A549 (cell line): ENCODE measurements at places on chromosomes 16 and 17. TPM values are rescaled to one million over a fixed set of nuclear protein-coding genes. Genes with fewer than 3 reads are reported as not detected.

DNA sequence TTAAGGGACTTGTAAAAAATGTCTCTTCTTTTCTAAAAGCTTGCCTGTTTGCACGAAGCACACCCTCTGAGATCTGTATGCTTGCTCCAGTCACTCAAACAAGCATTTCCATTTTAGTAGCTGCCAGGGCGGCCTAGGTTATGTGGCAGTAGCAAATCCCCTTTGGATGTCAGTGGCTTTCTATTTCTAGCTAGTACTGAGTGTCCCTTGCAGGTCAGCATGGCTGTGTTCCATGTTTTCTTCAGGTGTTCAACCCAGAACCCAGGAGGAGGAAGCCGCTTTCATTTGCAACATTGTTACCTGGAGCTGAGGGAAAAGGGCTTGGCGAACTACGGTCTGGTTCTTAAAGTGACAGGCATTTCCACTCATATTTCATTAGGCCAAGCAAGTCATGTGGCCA is 36.4 kb downstream of the FOXL1 start:
- DNase-seq, result no peak

DNA sequence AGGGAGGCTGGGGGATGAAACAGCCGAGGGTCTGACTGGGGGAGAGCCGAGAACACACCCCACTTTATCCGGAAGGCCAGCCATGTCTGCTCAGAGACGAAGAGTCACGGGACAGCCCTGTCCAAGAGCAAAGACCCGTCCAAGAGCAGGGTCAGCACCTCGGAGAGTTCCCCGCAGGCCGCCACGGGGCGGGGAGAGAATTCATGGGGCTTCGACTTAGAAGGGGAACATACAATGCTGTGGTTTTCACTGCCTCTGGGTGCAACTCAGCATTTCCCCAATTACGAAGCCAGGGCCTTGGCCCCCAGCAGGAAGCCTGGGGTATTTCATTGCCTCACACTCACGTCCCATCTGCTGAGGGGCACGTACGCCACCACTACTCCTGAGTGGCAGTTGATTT is 59.3 kb downstream of the JPH3 start:
- DNase-seq, result peak; percentile 43

The KRTAP4-3 gene
- polyA plus RNA-seq, result not detected in 3 replicates

- DNase-seq, result no peak
Observed at GRCh38 chr16:58462089-58462488, 37.9 kb upstream of the NDRG4 start.

GRCh38 chr17:1714980-1715802 is 5.0 kb upstream of the TLCD2 start:
- DNase-seq, result peak; percentile 91

The ARL5C gene
- not detected in 3 replicates for polyA plus RNA-seq

DNA sequence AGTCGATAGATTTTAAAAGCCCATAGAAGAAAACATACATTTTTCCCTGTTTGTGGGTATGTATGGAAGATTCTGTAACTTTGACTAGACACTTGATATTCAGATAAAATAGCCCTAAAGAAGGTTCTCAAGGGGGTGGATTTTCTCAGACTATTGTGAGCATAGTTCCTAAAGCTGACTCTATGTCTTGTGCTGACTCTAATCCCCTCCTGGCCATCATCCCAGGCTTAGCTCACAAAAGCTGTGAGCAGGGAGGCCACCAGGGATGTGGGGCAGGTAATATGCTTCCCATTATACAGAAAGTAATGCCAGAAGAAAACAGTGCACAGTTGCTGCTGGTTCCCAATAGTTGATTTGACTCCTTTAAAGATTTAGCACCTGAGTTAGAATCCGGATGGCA is 32.0 kb downstream of the CDH13 start:
- DNase-seq, result no peak

- DNase-seq, result no peak
Observed at GRCh38 chr17:78818932-78819331, 21.7 kb downstream of the USP36 start.

DNA sequence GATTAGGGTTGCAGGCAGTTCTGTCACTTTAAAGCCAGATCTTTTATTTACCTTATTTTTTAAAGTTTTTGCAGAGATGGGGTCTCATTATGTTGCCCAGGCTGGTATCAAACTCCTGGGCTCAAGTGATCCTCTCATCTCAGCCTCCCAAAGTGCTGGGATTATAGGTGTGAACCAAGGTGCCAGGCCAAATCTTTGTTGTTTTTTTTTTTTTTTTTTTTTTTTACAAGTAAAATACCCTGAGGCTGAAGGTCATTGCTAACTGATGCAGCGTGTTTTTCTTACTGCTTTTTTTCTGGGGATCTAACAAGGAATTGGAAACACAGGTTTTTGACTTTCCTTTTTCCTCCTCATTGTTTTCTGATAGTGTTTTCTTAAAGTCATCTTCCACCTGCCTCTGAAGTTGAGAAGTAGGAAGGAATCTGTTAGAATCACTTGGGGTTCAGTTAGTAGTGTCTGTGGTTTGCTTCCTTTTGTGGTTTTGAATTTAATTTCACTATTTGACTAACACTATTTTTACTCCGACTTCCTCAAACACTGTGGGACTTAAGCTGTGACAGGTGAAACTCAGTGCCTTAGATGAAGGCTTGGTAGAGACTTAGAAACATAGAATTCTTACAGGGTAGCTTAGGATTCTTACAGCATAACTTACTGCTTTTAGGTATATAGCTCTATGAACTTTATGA is 22.2 kb downstream of the CLTC start:
- no peak for DNase-seq

DNA sequence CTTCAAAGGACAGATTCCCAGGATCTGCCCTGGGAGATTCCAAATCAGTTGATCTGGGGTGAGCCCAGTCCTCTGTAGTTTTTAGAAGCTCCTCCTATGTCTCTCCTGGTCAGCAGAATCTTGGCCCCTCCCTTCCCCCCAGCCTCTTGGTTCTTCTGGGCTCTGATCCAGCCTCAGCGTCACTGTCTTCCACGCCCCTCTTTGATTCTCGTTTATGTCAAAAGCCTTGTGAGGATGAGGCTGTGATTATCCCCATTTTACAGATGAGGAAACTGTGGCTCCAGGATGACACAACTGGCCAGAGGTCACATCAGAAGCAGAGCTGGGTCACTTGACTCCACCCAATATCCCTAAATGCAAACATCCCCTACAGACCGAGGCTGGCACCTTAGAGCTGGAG is 840 bp upstream of the CDH5 start:
- peak; percentile 42 for DNase-seq

DNA sequence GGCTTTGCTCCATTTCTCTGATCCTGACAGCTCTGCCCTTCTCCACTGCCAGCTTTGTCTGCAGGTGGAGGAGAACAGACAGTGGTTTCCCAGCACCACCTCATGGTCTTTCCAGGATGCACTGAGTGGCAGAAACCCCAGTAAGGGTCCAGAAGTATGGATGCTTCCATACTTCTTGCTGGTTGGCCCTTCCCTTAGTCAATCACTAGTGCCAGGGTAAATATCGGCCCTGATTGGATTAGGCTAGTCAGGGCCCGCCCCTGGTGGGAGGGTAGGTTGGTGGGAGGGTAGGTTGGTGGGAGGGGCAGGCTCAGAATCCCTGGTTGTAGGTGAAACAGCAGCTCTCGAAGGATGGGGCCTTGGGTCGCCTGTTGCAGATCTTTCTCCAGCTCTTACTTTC is 10.2 kb downstream of the RNF213 start:
- DNase-seq, result peak; percentile 59
